Left ventricle myocardium superior (tissue), 1 donor: ENCODE measurements at places on chromosomes 3 and 15. TPM values are rescaled to one million over a fixed set of nuclear protein-coding genes. Genes with fewer than 3 reads are reported as not detected.

Gene SLC15A2
- total RNA-seq, result 6.8 TPM

Gene GNAI2
- total RNA-seq, result 137 TPM

Gene ALDH1L1
- 16.6 TPM for total RNA-seq

Gene ZNF80
- total RNA-seq, result not detected

Gene TRH
- not detected for total RNA-seq

Gene IL16
- 5.5 TPM for total RNA-seq

Gene MESP2
- total RNA-seq, result 0.20 TPM

Gene KNSTRN
- 10.1 TPM for total RNA-seq

Gene THSD4
- total RNA-seq, result 80.7 TPM

Gene POTEB
- total RNA-seq, result not detected

Gene TJP1
- total RNA-seq, result 123 TPM

Gene TTLL3
- 11.0 TPM for total RNA-seq

Gene GOLGA6L25
- not detected for total RNA-seq

Gene PROK2
- 0.22 TPM for total RNA-seq

Gene ERC2
- 0.94 TPM for total RNA-seq

Gene CCK
- not detected for total RNA-seq

Gene PHC3
- total RNA-seq, result 48.8 TPM

Gene FYCO1
- 146 TPM for total RNA-seq

Gene LDHAL6B
- total RNA-seq, result not detected

Gene RAB8B
- total RNA-seq, result 9.1 TPM

Gene IGSF11
- 1.6 TPM for total RNA-seq

Gene ARRDC4
- total RNA-seq, result 15.8 TPM

Gene GCSAM
- not detected for total RNA-seq

Gene STAC
- 0.69 TPM for total RNA-seq

Gene AADACL2
- total RNA-seq, result not detected

Gene CLDN1
- 1.4 TPM for total RNA-seq

Gene GDPGP1
- 13.8 TPM for total RNA-seq

Gene ADGRG7
- not detected for total RNA-seq

Gene CCDC39
- total RNA-seq, result not detected

Gene NME9
- 0.59 TPM for total RNA-seq

Gene LMCD1
- 37.9 TPM for total RNA-seq

Gene POPDC2
- total RNA-seq, result 586 TPM

Gene BSN
- total RNA-seq, result 0.30 TPM

Gene OR5H15
- total RNA-seq, result not detected

Gene OXTR
- total RNA-seq, result 0.20 TPM

Gene FOXL2NB
- total RNA-seq, result not detected

Gene AMT
- 30.5 TPM for total RNA-seq

Gene NANOGP8
- not detected for total RNA-seq

Gene CHMP2B
- total RNA-seq, result 33.1 TPM

Gene TMCO5A
- not detected for total RNA-seq

Gene GALNT15
- total RNA-seq, result 7.0 TPM

Gene GPR149
- total RNA-seq, result not detected

Gene LRCH3
- 19.8 TPM for total RNA-seq

Gene AP2M1
- total RNA-seq, result 318 TPM

Gene GOLGB1
- 45.8 TPM for total RNA-seq

Gene TRPM1
- not detected for total RNA-seq

Gene SLC9C1
- total RNA-seq, result 2.3 TPM

Gene ATP1B3
- 31.1 TPM for total RNA-seq
